Esophagus muscularis mucosa (tissue), 4 donors: ENCODE measurements at places on chromosomes 5 and 9. TPM values are rescaled to one million over a fixed set of nuclear protein-coding genes. Genes with fewer than 3 reads are reported as not detected.
A peak's percentile ranks its signal among the peaks of the same experiment; 100 is the strongest.

The PDE8B gene
- 2.2 TPM for total RNA-seq

The SLC44A1 gene
- total RNA-seq: 27.3 TPM

The IRX4 gene
- not detected for total RNA-seq

The NLN gene
- total RNA-seq: 11.9 TPM

DNA sequence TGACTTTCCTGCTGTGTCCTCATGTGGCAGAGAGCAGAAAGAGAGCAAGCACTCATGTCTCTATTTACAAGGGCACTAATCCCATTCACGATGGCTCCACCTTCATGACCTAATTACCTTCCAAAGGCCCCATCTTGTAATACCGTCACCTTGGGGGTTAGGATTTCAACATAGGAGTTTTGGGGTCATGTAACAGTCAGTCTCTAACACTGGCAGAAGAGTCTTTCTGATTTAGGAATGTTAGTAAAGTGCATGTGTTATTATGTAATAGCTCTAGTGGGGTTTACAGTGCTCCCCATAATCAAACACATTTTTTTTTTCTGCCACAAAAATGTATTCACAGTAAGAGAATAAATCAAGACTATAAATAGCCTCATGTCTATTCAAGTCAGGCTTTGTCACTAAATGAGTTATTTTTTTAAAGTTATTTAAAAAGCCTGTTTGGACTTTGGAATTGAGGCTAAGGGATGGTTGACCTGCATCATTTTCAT is 19.1 kb downstream of the GALNT10 start:
- DNase-seq: no peak

GRCh38 chr9:78267889-78268288 is 29.0 kb upstream of the PSAT1 start:
- DNase-seq: no peak

GRCh38 chr9:138050472-138051330 is 173.1 kb downstream of the CACNA1B start:
- no peak for DNase-seq

GRCh38 chr9:114296338-114296737 is 26.6 kb upstream of the ORM1 start:
- DNase-seq: no peak

DNA sequence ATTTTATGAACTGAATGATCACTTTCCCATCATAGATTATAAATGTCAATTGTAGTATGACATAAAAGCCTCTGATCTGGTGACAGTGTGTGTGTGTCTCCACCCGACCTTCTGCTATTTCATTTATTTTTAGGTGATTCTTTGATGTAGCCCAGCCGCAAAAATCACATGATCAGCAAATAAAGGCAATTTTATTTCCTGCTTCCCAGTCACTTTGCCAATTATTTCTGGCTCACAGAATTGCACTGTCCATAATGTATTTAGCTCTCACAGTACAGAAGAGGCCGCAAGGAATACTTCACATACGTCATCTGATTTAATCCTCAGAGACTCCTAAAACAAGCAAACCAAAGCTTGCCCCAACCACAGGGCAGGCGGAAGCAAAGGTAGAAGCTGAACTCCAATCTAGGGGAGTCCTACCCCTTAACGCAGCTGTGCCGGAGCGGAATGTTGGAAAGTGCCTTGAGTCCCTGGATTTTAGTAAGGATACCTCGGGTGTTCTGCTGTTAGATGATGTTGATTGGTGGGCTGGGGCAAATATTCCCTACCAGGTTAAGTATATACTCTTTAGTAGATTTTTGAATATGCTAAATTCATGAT is 384.0 kb upstream of the IRX4 start:
- no peak for DNase-seq

DNA sequence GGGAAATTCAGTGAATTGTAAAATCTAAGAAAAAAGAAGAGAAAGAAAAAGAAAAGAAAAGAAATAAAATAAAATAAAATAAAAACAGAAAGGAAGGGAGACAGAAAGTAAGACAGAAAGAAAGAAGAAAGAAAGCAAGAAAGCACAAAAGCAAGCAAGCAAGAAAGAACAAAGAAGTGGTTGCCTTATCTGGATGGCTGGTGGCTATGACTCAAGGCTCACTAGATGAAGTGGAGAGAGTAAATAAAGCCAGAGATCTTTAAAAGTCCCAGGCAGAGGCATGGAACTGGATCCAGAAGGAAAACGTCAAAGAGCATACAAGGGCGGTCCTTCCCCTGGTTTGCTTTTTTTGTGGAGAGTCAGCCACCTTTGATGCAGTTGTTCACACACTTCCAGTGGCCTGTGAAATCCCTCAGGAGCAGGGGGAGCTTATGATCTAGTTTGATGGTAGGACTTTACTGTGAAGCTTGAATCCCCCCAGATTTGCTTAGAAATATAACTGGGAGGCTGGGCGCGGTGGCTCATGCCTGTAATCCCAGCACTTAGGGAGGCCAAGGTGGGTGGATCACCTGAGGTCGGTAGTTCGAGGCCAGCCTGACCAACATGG is 176.7 kb upstream of the HMHB1 start:
- DNase-seq: peak; percentile 87

GRCh38 chr5:74942622-74943286 is 76.6 kb upstream of the FAM169A start:
- no peak for DNase-seq

DNA sequence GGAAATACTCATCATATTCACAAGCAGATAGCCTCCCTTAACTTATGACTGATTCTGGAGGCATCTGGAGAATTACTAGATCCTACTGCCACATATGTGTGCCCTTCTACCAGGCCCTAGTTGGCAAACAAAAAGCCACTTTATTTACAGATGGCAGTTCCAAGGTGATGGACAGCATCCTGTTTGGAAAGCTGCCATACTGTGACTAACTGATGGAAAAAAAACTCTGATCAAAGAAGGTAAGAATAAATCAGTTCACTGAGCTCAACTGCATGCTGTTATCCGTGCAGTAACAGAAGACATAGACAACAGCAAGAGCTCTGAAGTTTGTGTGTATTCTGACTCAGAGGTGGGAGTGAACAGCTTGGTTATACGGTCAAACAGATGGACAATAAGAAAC is 279.8 kb upstream of the POU5F2 start:
- no peak for DNase-seq

DNA sequence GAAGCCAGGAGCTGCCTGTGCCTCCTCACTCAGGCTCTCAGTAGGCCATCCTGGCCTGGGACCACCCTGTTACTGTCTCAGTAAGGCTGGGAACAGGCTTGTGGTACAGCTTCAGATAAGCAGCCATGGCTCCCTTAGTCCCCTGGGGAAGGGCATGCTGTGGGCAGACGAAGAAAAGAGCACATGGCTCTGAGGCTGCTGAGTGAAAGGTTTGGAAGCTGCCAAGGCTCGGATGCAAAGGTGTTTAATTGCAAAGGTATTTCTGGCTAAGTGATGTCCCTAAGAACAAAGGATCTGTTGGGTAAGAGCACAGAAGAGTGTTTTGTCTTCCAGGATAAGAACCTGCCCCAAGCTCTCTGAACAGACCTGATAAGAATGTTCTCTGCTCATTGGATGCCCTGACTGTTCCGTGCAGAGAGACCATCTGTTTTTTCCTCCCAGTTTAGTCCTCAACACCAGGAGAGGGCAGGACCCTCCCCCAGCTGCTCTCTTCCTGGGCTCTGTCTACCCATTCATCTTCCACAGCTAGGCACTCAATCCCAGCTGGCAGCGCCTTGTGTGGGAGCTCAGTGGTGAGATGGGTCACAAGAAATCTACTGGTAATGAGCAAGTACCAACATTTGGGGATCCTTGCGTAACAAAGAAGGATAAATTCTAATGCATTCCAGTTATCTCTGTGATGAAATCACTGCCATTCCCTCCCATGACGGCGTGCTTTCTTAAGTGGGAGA is 17.7 kb downstream of the ANGPTL2 start:
- no peak for DNase-seq

DNA sequence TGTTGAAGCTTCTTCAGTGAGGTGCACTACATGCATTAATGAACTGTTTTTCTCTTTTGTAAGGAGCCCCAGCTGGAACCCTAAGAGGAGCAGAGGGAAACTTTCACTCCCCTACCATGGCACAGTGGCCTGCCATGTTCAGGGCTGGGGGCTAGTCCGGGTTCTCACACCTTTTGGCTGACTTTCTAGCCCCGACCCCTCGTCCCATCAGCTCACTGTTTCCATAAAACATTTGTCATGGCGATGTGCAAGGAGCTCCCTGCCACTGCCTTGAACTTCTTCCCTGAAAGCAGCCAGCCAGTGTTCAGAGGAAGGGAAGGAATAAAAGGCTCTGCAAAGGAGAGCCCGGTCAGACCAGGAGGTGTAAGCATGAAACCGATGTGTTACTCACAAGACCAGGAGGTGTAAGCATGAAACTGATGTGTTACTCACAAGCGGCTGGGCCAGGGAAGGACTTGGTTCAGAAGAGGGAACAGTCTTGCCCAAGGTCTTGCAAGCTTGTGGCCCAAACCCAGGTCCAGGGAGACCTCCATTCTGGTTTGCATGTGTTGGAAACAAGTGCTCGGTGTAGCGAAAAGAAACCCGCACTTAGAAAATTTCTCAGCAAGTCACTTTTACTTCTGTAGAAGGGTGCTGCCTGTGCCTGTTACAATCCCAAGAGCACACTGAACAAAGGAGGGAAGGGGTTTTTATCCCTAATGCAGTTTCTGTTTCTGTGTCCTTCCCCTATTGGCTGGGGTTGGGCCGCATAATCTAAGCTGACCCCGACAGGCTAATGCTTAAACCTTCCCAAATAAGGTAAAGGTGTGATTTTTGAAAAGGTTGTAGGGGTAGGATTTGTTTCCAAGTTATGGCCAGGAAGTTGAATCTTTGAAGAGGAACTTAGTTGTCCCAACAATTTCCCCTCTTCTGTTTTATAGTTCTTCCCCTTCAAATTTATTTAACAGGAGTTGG is 3.4 kb upstream of the ABO start:
- peak; percentile 57 for DNase-seq

GRCh38 chr5:149452007-149452664 is 73.0 kb upstream of the IL17B start:
- no peak for DNase-seq
